Stimulated activated CD8-positive, alpha-beta memory T cell treated with anti-CD3 and anti-CD28 coated beads, Interleukin-4, amount 100 ng/mL, for 1 hour (primary cell): ENCODE measurements at places on chromosomes 12 and 14.

DNA sequence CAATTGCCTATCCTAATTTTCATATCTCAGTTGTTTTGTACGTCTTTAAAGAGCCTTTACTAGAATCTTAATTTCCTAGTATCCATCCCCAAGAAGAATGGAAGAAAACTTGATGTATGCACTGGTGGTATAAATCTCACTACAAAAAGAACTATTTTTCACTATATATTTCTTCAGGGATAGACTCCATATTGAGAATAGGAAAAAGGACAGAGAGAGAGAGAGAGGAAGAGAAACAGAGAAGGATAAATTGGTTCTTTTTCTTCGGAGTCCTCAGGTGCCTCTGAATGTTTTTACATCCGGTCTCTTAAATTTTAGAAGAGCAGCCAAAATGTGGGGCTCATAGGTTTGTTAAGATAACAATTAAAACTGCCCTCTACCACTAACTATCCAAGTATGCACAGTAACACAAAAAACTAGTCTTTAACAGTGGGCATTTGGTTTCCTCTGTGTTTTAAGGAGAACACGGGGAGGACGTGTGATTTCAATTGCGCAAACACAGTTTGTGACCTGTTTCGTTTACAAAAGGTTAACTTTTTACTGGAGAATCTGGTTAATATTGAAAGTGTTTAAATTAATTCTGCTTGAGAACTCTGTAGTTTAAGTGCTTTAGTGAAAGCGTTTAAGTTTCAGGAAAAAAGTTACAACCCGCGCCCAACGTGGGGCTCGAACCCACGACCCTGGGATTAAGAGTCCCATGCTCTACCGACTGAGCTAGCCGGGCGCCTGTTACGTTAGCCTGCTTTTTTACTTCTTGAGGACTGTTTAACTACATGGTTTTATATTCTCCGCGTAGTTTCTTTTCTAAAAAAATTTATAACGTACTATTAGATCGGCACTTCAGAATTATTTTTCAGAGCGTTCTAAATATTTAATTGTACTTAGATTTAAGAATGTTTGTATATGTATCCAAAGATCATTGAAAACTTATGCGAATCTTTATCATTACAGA is 5.1 kb upstream of the PSMA3 start:
- DNase-seq = peak; percentile 76

DNA sequence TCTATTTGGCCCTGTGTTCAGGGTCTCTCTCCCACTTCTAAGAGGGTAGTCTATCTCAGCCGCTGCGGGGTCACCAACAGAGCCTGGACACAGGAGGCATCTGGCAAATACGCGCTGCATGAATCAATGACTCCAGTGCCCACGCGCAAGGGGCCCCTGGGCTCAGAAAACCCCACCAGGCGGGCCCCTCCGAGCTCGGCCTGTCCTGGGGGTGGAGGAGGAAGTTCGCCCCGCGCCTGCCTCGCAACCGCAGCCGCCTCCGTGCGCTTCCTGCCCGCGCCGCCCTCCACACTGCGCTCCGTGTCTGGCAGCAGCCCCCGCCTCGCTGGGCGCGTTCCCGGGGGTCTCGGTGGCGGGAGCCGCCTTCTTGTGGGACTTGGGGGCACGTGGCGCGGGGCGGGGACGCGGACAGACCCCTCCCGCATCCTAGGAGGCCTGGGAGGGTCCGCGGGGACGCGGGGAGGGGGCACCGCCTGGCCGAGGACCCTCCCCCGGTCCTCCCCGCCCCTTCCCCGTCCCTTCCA is 811 bp upstream of the FBRSL1 start:
- peak; percentile 39 for DNase-seq

DNA sequence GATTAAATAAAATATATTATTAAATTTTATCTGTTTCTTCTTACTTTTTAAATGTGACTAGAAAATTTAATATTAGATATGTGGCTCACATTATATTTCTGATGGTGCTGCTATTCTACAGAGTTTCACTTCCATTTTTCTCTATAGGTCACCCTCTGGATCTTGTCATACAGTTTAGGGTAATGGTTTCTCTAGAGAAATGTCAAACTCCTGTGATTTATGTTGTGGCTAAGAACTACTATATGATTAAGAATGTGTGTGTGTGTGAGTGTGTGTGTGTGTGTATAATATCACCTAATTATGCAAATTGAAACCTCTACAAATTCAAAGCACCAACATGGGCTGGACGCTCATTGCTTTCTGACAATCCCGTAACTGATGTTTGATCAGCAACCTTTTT is 325.9 kb downstream of the ADAMTS20 start:
- DNase-seq = no peak

- DNase-seq = no peak
Observed at GRCh38 chr12:44716711-44717110, 159.4 kb downstream of the NELL2 start.

DNA sequence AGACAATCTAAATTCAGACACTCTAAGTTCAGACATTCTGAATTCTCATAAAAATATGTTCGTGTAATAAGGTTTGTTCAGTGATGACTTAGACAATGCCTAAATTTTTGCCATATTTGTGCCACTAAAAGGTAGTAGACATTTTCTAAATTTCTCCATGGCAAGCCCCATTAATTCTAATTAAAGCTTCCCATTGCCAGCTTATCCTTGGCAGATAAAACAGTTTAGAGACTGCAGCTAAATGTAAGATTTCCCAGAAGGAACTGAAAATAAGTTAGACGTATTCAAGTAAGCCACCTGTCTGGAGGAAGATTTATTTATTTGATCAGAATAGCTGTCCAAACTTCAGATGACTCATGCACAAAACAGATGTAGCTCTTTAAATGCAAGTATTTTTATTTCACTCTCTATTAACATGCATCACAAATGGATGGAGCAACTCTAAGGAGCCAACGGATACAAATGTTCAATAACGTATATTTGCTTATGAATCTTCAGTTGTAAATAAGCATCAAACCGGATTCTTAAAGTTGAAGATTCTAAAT is 130.4 kb downstream of the SLC2A13 start:
- no peak for DNase-seq

- no peak for DNase-seq
Observed at GRCh38 chr14:101812071-101812470, 50.6 kb downstream of the PPP2R5C start.

GRCh38 chr12:117365049-117365616 is 3.7 kb upstream of the NOS1 start:
- no peak for DNase-seq

DNA sequence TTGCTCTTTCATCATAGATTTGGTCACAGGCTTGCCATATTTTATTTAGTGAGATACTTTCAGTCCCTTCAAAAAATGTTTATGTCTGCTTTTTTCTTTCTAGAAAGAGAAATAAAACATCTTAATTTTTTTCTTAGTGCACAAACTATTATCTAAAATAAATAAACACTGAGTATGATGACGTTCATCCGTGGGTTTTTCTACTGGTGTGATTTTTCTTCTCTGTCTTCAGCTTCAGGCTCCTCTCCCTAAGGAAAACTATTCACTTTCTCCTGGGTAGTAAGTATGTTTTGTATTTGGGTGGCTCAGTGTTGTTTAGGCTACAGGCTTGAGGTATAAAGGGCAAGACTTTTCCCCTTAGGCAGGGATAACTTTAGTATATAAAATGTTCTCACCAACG is 154.7 kb downstream of the DACT1 start:
- no peak for DNase-seq

DNA sequence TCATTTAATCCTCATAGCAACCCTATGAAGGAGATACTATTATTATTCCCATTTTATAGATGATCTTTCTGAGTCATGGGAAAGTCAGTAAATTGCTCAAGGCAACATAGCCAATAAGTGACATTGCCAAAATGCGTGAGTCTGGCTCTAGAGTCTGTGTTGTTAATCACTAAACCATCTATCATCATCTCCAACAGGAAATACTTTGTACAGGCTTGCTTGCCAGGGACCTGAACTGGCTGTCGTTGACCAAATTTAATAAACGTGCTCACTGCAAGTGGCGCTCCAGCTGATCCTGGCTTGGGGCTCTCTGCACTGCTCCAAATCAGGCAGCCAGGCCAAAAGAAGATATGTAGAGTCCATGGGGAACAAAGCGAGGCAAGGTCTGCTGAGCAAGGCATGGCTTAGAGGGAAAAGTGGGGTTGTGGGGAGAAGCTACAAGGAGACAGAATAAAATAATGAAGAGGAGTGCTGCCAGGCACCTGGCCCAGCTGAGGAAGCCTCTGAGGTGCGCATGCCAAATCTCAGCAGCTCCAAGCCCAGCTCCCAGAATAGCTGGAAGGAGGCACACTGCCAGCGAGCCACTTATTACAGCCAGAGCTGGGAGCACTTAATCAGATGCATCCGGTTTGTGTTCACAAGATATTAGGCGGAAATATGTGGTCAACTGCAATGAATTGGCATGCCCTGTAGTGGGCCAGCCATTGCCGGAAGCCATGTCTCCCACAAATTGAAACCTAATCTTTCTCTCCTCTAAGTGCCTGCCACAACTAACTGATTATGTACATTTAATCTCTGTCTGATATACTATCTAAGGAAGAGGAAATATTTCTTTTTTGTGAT is 43.3 kb upstream of the PTPRO start:
- no peak for DNase-seq

GRCh38 chr12:132570635-132571034 is 39.7 kb downstream of the LRCOL1 start:
- no peak for DNase-seq

- DNase-seq = no peak
Observed at GRCh38 chr12:53067074-53067992, 11.9 kb downstream of the SPRYD3 start.

DNA sequence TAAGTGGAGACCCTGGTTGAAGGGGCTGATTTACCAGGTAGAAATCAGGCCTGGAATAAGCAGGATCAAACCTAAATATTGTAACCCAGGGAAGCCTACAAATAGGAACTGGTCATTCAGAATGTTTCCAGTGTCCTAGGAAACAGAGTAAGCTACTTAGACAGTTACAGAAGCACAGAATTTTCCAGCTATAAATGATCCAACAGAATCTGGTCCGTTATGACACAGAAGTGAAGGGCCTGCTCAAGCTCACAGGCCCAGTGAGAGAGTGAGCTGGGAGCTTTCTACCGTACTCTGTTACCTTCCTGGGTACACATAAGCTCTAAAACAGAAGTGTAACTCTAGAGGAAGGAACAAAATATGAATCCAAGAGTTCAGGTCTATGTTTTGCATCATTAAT is 119.1 kb downstream of the TTC7B start:
- no peak for DNase-seq

DNA sequence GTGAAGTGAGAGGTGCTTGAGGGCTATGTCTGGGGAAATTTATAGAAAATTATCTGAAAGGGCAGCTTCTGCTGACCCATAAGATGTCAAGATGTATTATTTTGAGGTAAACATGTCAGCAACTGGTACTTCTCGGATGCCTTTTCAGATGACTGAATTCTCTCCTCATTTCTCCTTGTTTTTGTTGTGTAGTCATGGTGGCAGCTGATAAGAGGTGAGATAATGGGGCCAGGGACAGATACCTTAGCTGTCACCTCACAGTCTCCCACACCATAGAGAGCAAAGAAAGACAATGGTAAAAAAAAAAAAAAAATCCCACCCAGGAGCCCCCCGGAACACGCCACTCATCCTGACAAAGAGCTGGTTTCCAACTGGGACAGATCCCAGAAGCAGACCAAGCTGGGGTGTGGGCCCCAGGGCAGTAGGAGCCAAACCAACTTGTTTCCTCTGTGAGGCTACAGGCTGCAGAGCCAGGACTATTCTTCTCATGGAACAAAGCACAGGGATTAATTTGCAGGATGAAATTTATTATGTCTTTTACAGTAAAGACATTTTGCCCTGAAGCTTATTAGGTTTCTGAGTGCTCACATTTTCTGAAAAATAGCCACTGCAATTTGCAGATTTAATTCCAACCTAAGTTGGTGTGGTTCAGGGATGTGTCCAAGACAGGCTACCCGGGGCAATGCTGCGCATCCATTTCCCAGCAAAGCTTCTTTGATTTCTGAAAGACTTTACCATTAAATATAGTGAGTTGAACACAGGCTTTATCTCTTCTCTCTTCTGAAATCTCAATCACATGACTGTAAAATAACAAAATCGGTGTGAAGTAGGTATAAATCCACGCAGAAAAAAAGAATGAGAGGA is 52.2 kb downstream of the NDUFA12 start:
- DNase-seq = no peak

DNA sequence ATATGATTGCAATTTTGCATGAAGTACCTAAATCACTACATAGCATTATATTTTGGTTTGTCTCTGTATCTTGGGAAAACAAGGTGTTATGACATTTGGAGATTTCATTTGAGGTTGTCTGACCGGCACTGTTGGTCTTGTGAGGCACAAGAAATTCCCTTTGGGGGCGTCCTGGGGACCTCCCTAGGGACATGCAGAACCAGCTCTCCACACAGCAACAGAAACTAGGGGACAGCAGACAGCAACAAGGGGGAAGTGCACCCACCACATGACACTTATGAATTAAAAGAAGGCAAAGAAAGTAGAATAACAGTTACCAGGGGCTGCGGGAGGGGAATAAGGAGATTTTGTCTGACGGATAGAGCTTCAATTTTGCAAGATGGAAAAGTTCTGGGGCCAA is 14.4 kb downstream of the DDX54 start:
- DNase-seq = no peak

GRCh38 chr12:25254271-25254880 is 3.6 kb upstream of the KRAS start:
- no peak for DNase-seq

- DNase-seq = no peak
Observed at GRCh38 chr12:24725616-24726015, 223.3 kb downstream of the BCAT1 start.

DNA sequence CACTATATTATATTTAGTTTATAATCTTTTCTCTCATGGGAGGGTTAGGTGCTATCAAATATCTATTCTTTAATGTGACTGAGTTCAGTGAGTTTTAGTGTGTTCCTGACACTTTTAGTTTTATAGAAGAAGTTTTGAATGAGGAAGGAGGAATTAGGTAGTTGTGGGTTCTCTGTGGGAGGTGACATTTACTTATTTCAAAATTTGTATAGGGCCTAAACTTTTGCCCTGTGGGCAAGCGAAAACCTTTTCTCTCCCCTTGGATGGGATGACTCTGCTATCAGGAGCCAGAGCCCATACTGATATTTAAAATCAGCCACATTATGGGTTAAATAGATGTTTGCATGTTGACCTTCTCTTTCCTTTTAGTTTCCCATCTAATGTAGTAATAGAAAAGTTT is 43.6 kb downstream of the SPATS2 start:
- DNase-seq = no peak

DNA sequence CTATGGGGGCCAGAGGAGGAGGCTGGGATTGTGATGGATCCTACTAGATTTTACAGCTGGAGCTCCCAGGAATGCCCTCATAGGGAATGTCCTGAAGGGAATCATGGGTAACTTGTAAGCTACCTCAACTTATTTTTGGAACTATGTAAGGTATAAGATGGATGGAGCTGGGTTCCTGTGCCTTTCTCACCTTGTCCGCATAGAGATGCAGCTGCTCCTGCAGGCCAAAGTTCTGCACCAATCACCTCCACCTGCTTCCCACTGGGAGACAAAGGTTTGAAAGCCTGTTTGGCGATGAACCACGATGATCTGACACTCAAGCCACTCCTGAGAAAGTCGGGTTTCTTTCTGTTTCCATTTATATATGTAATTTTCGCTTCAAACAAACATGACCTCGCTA is 648 bp upstream of the AKAP5 start:
- DNase-seq = no peak

GRCh38 chr12:40105265-40105514 is 691 bp downstream of the SLC2A13 start:
- no peak for DNase-seq
